ENCODE measurements at places on chromosomes 6 and 20.

GRCh38 chr6:109486068-109486467, 3.0 kb upstream of the ZBTB24 start:
- no peak for DNase-seq

- DNase-seq, result no peak
These were observed 7.7 kb downstream of the TREML2 start for GRCh38 chr6:41193171-41193734.

GRCh38 chr6:118553132-118553531, 5.0 kb downstream of the PLN start:
- DNase-seq, result no peak

- peak; percentile 12 for DNase-seq
These were observed 1.4 kb downstream of the DEFB132 start for GRCh38 chr20:258963-259362.

GRCh38 chr20:61682996-61683681, 382.5 kb downstream of the TAF4 start:
- peak; percentile 85 for DNase-seq

- no peak for DNase-seq
These were observed 300.9 kb downstream of the DHX35 start for GRCh38 chr20:39263076-39263475.

DNA sequence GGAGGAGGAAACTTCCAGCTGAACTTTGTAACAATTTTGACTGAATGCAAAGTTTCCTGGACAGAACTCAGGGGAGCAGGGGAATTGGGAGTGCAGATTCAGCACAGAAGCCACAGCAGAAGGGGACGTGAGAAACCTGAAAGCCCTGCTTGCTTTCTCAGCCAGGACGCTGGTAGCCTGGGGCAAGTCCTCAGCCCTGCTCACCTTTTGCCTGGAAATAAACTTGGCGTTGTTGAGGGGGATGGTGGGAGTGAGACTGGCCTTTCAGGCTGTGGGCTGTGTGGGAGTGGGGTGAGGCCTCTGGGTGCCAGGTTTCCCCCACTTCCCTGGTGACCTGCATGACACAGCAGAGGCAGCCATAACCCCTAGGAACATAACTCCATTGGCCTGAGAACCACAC, 238.1 kb upstream of the HS3ST5 start:
- no peak for DNase-seq

GRCh38 chr6:34102696-34103095, 43.2 kb downstream of the GRM4 start:
- no peak for DNase-seq

DNA sequence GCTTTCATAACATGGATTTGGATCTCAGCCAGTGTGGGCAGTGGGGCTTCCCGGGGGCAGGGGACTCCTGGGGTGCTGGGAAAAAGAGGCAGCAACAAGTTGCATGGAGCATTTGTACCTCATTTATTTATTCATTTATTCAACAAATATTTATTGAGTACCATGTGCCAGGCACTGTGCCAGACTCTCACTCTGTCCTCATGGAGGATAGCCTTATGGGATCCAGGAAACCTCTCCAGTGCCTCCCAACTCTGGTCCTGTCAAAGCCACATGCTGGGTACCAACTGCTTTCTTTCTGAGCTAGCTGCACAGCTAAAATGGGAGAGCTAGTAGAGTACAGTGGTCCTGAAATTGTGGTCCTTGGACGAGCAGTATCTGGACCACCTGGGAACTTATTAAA, 87.8 kb upstream of the EPB41L1 start:
- no peak for DNase-seq

DNA sequence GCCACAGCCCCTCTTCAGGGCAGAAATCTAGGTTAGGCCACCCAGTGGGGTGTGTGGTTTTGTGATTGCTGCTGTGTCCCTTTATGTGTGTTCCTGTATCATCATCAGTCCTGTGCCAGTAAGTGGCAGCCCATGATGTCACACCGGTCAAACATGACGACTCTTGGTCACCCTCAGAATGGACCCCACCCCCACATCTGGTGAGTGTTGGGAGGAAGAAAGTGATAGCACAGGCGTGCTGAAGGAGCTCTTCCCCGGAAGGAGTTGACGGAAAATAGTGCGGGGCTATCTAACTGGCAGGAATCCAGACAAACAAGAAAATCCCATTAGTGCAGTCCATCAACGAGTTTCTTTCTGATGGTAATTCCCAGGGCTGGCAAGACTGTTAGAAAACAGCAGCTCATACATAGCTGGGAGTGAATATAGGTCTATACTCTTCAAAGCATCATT, 33.4 kb upstream of the IL17A start:
- no peak for DNase-seq

DNA sequence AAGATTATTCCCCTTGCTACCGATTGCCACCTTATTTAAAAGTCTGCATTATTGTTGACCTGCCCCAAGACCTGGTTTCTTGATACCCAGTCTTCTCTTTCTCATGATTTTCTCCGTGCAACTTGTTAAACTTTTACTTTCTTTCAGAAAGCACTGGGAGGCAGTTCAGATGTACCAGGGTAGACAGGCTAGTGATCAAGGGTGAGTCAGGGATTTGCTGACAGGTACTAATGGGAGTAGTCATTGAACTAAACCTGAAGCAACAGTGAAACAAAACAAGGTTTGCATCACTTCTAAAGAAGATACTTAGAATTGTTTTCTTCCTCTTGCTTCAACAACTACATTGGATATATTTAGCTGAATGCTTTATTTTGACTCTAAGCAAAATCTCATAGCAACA, 124.4 kb downstream of the KCNQ5 start:
- DNase-seq, result peak; percentile 42

DNA sequence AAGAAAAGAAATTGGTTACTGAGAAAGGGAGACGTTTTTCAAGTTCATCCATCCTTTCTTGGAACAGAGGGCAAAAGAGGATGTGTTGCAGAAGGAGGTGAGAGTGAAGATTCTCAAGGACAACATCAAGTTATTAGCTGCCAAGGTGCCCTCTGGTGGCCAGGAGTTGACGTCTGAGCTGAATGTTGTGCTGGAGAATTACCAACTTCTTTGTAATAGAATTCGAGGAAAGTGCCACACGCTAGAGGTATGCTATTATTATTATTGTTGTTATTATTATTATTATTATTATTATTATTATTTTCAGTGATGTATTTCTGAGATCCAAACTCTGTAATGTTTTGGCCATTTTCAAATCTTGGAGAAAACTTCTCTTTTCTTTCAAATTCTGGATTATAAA, 197.0 kb downstream of the UTRN start:
- DNase-seq, result peak; percentile 79

- no peak for DNase-seq
These were observed 37.7 kb upstream of the ASF1A start for GRCh38 chr6:118856301-118856700.

DNA sequence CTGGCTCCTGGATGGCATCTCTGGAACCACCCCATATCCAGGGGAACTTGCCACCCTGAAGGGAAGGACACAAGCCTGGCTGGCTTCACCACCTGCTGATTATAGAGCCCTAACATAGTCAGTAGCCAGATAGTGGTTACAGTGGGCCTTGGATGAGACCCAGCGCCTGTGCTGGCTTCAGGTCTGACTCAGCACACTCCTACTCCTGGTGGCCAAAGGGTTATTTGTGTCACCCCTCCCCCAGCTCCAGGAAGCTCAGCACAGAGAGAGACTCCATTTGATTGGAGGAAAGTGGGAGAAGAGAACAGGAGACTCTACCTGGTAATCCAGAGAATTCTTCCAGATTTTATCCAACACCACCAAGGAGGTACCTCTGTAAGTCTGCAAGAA, 12.8 kb downstream of the SNX14 start:
- DNase-seq, result peak; percentile 48

DNA sequence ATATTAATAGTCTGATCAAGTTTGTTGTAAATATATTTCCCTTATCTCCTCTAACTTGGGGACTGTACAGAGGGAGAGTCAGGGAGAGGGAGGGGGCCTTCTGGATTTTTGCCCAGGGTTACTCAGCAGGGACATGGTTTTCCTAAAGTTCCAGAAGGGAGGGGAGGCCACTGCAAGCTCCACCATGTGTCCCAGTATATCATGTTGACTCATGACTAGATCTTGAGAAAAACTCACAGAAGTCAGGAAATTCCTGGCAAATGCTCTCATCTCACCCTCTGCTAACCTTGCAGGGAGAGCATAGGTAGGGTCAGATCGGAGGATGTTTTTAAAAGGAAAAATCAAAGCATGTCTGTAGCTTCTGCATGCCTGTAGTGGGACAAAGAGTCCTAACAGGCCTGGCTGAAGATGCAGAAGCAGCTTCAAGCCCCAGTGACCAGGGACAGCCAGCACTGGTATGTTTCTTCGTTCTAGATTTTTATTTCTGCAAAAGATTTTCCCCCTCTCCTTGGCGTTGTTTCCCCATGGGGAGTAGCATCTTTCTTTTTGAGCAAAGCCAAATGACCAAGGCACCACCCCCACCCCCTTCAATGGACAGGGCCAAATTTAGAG, 272.9 kb upstream of the SUPT3H start:
- peak; percentile 99 for DNase-seq

GRCh38 chr6:45420083-45420908, 42.6 kb upstream of the SUPT3H start:
- DNase-seq, result peak; percentile 78

DNA sequence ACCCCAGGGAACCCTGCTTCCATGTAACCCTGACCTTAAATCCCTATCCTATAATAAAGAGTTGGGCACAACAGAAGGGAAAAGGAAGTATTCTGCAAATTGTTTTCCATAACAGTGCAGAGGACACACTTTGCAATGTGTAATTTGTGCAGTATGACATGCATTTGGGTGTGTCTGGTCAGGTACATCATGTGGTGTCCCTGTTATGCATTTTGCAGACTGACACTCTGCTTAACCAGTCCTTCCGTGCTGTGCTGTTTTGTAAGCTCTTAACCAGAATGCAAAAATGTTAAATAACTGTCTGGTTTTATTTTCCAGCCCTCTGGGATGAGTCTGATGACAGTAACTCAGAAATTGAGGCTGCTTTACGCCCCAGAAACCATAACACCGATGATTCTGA, 57.0 kb upstream of the XRN2 start:
- DNase-seq, result no peak

DNA sequence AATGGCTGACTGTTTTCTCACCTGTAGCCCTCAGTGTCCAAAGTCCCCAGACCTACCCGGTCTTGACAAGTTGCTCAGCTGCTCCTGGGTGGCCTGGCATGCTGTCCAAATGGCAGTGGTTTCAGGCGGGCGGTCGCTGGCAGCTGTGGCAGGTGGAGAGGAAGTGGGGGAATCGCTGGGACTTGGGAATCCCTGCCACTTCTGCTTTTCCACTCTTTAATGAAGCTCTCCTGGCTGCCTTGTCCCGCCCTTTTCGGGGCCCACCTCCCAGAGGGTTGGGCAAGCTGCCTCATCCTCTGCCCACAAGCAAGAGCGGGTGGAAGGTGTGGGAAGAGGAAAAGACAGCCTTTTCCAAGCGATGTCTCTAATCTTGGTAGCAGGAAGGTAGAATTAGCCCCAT, at the start of gene OCSTAMP:
OCSTAMP (minus strand) TSS at position 194 of the 400 bp plus-strand sequence; CDS start at position 100, 94 bp downstream.
- no peak for DNase-seq

DNA sequence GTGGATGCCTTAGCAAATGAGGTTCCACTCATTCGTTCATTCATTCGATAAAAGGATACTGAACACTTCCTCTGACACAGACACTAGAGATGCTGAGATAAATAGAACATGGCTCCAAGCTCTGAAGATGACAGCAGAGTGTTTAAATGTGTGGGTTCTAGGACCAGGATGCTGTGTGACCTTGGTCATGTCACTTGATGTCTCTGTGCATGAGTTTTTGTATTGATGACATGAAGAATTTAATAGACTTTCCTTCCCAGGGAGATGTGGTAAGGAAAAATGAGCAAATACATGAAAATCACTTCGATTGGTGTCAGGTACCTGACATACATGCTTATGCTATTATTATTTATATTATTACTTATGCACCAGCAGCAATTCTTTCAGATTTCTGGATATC, 34.3 kb upstream of the CD83 start:
- DNase-seq, result no peak

DNA sequence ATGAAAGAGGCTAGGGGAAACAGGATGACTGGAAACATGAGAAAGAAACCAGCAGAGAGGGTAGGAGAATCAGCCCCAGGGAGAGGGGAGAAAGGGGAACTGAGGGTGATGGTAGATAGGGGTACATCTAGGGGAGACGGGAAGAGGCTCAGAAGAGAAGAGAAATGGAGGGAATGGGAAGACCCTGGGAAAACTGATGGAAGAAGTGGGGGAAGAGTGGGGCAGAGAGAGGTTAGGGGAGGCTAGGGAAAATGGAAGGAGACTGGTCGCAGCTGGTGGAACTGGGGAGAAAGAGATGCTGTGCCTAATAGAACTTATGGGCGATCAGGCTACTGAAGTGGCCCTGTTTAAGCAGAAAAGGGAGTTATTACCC, 548 bp downstream of the PROCR start:
- no peak for DNase-seq

- DNase-seq, result no peak
These were observed 54.9 kb upstream of the FRMD1 start for GRCh38 chr6:168133687-168134559.

DNA sequence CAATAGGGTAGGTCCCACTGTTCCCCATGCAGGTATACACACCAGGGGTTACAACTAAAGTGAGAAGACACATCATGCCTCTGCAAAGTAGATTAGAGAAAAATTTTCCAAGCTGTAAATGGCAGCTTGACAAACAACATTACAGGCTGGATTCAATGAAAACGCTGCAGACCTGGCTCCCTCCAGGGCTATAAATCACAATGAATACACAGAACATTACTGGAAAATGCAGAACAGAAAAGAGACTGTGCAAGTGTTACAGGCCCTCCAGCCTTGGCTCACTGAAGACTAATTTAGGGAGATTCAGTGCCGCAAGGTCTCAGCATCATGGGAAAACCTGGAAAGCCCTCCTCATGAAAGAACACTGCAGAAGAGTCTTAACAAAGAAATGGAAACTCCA, 207.8 kb downstream of the KHDC1L start:
- DNase-seq, result no peak

GRCh38 chr6:141728330-141728729, 404.4 kb upstream of the GJE1 start:
- DNase-seq, result no peak

DNA sequence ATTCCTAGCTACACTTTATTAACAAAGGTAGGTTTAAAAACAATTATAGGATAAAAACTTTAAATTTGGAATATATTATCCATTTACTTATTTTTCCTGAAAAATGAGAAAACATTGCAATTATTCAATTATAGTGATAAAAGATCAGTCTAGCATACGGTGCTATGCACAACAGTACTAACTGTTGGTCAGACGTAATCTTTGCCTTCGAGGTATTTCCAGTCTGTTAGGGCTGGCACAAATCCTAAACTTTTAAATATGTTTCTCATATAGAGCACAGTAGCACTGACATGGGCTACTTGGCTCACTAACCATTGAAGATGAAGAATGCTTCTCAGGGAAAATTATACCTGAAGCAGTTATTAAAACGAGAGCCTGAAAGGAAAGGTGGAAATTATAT, 214.8 kb downstream of the PRKN start:
- DNase-seq, result no peak

GRCh38 chr20:4267242-4267641, 251.9 kb upstream of the RNF24 start:
- no peak for DNase-seq

Measured in fibroblast of skin of right biceps (primary cell).